COR-L47 (cell line): ENCODE measurements at places on chromosomes 1 and 21.

GRCh38 chr1:57770772-57771171 is 346.9 kb upstream of the DAB1 start:
- no peak for DNase-seq

DNA sequence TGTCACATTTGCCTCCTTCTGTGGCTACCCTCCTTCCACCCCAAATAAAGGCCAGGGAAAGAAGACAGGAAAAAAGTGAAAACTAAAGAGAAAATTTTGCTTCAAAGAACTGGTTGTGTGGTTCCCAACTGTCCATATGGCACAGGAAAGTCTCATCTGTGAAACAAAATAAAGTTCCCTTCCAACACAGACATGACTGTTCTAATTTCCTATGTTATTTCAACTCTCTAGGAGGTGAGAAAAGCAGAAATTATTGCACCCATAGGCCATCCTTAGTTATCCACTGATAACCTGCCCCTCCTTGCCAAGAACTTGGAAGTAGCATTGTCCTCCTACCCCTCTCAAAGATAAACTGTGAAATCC is 8.1 kb upstream of the RAB29 start:
- DNase-seq, result no peak

- no peak for DNase-seq
These were observed at the start of gene COL11A1 for GRCh38 chr1:103108376-103109150. TSS of gene COL11A1 (minus strand) at chr1:103108522. CDS start at chr1:103108178, 344 bp downstream.

GRCh38 chr1:109669246-109669948 is 1.5 kb downstream of the GSTM2 start:
- DNase-seq, result no peak

DNA sequence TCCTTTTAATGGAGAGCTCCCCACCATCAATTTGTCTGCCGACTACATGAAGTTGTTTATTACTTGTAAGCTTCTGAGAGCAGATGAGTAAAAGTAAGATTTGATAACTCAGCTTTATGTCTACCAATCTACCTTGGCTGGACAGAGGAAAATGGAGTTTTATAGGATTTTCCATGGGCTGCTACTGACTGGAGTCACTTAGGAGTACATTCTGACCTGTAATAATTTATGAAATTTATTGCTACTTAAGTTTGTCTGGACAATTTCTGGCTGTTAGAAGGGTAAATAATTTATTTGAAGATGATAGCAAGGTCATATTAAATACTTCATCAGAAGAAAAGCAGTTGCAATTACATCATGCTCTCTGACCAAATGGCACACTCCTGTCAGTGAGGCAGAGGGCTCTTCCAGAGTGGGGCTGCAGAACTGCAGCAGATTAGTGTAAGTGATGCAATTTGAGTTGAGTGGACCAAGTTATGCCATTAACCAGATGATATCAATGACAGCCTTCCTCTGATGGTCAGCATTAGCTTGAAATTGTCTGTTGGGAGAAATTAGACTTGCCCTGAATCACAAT is 736.7 kb upstream of the PTBP2 start:
- no peak for DNase-seq
